Stimulated activated CD8-positive, alpha-beta memory T cell treated with anti-CD3 and anti-CD28 coated beads, Interleukin-2, amount 100 ng/mL, for 1 hour (primary cell): ENCODE measurements at places on chromosomes 7 and 10.

DNA sequence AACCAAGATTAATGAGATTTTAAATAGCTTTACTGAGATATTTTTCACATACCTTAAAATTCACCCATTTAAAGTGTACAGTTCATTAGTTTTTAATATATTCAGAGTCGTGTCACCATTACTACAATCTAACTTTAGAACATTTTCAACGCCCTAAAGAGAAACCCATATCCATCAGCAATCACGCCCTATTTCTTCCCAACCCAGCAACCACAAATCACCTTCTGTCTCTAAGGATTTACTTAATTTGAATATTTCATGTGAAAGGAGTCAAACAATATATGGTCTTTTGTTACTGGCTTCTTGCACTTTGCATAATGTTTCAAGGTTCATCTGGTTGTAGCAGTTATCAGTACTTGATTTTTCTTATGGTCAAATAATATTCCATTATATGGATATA lies 25.1 kb upstream of the PDZD8 start:
- DNase-seq, result no peak

DNA sequence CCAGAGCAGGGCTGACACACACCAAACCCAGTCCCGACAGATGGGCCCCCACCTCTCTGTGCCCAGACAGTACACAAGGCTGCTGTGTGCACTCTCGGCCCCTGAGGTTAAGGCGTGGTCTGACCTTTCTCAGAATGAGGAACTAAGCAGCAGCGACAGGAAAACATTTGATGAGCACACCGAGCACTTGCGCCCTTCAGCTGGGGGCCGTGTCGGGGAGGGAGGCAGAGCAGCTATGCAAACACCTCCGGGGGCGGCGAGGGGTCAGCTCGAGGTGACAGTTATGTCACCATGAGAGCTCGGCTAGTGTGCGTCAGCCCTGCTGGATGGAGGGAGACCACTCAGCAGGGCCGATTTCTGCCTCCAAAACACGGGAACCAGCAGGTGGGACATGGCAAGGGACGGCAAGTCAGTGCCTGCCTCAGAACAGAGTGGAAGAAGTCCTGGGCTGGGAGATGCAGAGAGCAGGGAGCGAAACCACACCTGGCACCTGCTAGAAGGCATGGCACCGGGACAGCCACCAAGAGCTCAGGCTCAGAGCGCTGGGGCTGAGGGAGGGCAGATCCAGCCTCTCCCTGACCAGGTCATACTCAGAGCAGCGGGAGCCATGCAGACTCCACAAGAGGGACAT lies 57.4 kb downstream of the CHST15 start:
- DNase-seq, result no peak

DNA sequence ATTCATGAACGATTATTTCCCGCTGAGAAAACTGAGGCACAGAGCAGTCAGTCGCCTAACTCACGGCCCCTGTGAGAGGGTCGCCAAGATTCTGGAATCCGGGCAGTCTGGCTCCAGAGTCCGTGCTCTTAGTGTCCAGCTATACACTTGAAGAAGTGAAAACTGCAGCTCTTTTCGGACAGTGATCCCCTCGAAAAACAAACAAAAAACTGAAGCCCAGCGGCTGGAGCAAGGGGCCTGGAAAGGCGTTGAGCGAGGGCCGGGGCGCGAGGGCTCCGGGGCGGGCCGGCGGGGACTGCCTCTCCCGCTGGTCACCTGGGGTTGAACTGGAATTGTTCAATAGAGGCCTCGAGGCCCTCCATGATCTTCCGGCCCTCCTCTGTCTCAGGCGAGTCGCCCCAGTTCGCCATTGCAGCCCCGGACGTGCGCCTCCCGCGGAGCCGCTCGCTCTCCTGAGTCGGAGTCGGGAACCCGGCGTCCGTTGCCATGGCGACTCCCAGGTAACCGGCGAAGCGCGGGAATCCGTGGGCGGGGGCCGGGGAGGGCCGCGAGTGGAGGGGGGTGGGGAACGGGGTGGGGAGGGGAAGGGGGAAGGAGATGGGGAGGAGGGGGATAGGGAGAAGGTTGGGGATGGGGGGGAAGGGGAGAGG lies 881 bp downstream of the C10orf67 start:
- no peak for DNase-seq

- DNase-seq, result no peak
Measured at GRCh38 chr10:85548034-85548433, 818.6 kb downstream of the GRID1 start.

DNA sequence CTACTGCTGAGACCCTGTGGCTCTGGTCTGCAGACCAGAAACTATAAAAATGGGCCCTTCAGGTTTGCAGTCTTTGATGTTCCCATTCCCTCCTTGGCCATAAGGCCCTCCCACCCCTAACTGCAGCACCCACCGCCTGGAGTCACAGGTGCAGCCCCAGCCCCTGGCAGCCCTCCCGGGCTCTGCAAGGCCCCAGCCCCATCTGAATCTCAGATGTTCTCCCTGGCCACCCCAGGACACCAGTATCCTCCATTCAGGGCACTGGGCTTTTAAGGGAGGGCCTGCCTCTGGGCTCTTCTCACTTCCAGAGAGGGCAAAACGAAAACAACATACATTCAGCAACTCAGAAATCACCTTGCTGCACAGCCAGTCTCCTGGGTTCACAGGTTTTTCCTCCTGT lies 107.7 kb upstream of the RET start:
- no peak for DNase-seq

- DNase-seq, result no peak
Measured at GRCh38 chr10:71720288-71720687, 710 bp upstream of the C10orf105 start.

GRCh38 chr10:119305860-119306513 lies 98.6 kb downstream of the GRK5 start:
- peak; percentile 78 for DNase-seq

DNA sequence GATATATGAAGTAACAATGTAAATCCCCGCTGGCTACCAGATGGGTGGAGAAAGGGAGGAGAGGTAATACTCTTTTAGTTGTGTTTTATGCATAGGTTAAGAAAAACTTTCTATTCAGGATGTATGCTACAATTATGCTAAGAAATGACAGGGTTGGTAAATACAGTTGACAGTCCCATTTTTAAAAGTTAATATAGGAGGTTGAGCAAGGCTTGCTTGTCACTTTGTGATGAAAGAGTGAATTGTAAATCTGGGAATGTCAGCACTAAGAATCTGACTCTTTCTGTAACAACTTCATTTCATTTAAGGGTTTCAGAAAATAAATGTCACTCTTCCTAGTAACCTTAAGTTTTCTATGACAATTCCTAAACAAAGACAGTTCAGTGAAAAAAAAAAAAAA lies 59.8 kb downstream of the PTPRZ1 start:
- DNase-seq, result no peak

DNA sequence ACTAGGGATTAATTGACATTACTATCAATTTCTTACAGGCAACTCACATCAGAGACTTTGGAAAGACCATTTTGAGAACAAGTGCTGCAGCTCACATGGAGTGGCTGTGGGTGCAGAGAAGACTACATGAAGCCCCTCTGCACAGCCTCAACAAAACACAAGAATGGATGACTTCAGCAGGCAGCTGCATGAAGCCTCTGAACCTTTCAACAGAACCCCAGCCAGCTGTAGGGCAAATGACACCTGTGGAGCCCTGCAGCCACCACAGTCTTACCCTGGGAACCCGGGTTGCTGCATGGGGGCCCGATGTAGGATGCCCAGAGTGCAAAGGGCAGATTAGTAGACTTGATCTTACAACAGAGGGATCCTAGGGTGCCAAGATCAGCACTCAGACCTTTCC lies 62.0 kb upstream of the CAMK2B start:
- no peak for DNase-seq

DNA sequence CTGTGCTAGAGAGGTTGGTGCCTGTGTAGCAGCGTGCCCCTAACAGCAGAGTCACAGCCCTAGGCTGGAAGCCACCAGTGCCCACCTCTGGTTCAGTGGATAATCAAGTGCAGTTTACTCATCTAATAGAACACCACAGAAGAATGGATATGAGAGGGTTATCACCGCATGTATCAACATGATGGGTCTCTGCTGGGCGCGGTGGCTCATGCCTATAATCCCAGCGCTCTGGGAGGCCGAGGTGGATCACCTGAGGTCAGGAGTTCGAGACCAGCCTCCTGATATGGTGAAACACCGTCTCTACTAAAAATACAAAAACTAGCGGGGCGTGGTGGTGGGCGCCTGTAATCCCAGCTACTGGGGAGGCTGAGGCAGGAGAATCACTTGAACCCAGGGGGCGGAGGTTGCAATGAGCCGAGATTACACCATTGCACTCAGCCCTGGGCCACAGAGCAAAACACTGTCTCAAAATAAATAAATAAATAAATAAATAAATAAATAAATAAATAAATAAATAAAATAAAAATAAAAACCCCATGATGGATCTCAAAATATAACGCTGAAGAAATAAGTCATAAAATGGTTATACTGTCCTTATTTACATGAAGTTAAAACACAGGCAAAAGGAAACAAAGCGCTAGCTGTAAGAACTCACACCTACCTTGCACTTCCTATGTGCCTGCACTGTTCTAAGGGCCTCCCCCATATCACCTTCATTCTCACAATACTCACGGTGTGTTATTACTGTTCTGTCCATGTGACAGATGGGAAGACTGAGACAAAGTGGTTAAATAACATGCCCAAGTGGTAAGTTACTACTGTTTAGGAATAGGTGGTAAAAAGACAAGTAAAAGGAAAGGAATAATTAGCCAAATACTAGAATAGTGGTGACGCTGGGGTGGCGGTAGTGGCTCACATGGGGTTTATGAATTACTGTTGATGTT lies 70.9 kb downstream of the AMZ1 start:
- no peak for DNase-seq

DNA sequence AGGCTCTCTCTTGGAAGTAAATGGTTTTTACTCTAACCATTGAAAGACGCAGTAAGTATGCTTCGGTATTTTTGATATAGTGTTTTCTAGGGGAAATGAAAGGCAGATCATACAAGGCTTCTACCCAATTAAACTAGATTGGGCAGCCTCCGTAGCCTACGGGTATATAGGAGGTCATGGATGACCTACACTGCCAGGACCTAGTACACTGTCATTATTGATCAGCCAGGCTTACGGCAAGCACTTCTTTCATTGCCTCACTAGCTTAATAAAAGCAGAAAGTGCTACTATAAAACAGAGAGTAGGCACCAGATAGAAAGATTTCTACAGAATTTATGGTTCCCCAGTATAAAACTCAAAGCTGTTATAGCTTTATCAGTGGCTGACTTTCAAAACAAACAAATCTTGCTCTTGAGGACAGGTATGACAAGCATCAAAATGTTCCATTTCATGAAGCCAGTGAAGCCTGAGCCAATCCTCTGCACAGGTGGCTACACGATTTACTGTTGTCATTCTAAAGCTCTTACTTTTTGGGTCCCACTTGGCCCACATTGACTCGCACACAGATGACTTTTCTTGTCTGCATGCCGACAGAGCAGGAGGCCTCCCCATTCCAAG lies 358.1 kb downstream of the THSD7A start:
- no peak for DNase-seq

GRCh38 chr10:3493621-3494020 lies 291.4 kb downstream of the KLF6 start:
- DNase-seq, result no peak

DNA sequence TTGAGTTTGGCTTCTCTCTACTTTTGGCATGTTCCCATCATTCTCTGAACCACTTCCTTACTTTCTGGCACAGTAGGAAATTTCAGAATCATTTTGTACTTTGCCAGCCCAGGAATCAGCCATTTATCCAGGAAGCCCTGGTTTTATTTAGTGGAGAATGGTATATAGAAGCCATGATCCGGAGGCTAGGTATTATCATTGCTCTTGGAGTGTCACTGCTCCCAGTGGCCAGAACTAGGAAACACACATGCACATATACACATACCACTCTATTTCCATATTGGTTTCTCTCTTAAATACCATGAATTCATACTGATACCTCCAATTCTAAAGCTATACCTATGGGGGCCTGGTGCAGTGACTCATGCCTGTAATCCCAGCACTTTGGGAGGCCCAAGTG lies 36.3 kb downstream of the SUFU start:
- DNase-seq, result no peak
